NCI-H446 treated with DMSO at 0.1 percent for 48 hours (cell line): ENCODE measurements at places on chromosomes 4 and X.
A peak's percentile ranks its signal among the peaks of the same experiment; 100 is the strongest.

- DNase-seq: no peak
Measured at GRCh38 chrX:44352758-44353157, 9.3 kb upstream of the EFHC2 start.

- DNase-seq: no peak
Measured at GRCh38 chr4:96102541-96103026, 262.7 kb downstream of the PDHA2 start.

- DNase-seq: no peak
Measured at GRCh38 chr4:140808256-140808655, 52.1 kb upstream of the TBC1D9 start.

- peak; percentile 20 for DNase-seq
Measured at GRCh38 chrX:53089224-53089842, 4.6 kb upstream of the KANTR start.

DNA sequence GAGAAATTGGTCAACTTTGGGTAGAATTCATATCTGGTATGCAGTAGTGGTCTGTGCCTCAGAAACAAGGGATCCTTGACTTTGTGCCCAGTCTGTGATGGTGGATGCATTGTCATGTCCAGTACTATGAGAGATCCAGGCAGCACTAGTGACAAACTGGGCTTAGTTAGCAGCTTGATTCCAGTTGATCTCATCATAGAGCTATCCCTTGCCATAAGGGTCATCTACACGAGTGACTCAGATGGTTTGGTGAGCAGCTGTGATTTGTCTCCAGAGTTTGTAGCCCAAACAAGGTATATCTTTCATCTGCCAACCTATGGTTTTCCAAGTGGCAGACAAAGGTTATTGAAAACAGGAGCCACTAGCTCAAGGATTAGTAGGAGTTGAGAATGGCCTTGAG lies 298.8 kb downstream of the GBA3 start:
- DNase-seq: no peak

DNA sequence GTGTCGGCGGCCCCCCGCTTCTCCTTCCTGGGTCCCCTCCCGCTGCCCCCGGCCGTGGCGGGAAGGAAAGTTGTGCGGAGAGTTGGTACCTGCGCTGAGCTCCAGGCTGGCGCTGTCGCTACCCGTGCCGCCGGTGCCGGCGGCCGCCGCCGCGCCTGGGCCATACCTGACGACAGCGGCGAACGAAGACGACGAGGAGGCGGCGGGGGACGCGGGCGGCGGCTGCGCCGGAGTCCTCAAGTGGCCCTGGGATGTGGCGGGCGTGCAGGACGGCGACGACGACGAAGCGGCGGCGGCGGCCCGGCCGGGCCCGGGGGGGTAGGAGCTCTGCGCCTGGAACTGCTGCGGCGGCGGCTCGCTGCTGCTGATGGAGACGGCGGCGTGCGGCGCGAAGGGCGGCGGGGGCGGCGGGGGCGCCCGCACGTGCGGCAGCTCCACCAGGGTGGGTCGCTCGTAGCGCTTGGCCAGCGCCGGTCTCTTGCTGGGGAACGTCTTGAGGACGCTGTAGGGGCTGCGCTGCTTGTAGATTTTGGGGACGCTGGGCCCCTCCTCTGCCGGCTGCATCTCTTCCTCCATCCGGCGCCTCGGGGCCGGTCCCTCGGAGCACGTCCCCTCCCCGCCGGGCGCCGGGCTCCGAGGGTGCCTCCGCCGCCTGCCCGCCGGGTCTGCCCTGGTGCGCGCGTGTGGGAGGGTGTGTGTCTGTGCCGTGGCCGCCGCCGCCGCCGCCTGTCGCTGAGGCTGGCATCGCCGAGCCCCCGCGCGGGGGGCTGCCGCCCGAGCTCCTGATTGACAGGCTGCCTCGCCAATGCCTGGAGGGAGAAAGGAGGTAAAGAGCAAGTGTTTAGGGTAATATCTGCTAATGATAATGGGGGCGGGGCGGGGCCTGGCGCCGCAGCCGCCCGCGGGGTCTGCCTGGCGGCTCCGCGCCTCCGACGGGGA lies 618 bp downstream of the BEND4 start:
- DNase-seq: no peak

- peak; percentile 6 for DNase-seq
Measured at GRCh38 chr4:89434364-89434988, 126.9 kb upstream of the GPRIN3 start.

DNA sequence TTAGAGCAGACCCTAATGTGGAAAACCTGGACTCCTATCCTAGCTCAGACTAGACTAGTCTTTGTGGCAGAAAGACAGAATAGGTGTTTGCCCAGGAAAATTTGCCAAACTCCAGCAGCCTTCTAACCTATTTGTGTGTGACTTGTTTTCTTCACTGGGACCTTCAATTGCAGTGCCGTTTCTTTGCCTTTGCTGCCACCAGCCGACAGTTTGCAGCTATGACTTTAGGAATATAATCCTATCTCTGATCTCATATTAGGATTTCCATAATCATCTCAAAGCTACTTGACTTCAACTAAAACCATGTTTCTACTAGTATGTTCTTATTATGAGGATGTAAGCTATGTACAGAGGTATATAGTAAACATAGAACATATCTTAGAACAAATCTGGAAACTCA lies 60.2 kb upstream of the PGAM4 start:
- DNase-seq: peak; percentile 28

- no peak for DNase-seq
Measured at GRCh38 chrX:140090800-140091124, 125.4 kb upstream of the CXorf66 start.

DNA sequence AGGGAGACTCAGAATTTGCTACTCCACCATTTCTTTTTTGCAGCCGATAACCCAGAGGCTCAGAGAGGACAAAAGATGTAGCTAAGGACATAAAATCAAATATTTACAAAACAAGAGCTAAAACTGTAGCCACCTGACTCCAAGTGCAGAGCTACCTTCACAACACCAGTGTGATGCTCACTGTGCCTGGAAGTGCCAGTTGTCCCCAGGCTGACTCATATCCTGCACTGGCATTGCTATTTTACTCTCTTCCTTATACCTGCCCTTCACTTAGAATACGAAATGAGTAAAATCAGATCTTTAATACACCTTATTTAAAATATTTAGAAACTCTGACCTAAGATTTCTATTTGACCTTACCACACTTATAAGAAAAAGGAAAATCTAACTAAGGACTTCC lies 39.5 kb downstream of the SLC7A11 start:
- no peak for DNase-seq

- no peak for DNase-seq
Measured at GRCh38 chr4:71156616-71157015, 163.2 kb downstream of the DCK start.

GRCh38 chr4:37639551-37640285 lies 46.5 kb downstream of the RELL1 start:
- no peak for DNase-seq

DNA sequence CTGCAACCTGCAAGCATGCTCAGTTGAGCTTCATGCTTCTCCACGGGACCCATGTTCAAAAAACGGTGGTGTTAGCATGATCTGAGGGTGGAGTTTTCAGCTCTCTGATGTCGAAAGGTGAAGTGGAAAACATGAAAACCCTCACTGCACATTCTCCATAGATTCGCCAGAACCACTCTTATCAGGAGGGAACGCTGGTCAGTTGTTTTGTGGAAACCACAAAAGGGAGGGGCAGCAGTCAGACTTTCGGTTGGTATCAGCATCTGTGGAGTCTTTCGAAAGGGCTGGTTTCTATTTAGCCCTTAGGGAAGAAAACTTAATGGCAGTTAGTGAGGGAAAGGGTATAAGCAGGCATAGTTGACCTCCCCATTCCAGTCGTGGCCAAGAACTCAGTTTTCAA lies 12.6 kb downstream of the PPA2 start:
- DNase-seq: no peak

DNA sequence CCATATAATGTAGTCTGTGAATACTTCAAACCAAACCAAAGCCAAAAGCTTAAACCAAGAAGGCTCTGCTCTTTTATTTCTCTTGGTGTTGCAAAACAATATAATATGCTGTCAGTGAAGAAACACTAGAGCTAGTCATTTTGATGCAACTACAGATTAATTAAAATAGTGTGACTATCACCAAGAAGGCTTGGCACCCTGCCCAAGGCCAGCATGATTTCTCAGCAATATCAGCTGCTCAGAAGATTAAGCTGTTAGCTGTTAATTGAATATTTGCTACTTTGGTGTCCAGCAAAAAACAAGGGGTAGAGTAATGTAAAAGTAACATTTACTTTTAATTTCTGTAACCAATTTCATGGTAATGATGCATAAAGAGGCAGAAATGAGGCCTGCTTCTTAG lies 104.9 kb upstream of the PRPS2 start:
- no peak for DNase-seq

DNA sequence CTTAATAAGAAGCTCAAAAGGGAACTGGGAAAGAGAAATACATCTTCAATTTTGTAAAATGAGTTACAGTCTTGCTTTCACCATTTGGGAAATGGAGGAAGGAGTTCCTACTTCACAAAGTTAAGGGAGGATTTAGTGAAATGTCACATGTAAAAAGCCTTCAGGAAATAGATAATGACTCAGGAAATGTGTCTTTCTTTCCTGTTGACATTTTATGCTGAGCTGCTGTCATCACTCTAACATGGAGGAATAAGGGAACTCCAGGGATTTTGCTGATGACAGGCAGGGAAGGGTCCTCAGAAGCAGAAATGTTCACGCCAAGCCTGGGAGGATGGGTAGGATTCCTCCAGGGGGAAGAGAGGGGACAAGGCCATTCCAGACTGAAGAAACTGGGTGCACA lies 251.1 kb downstream of the USP46 start:
- DNase-seq: no peak

DNA sequence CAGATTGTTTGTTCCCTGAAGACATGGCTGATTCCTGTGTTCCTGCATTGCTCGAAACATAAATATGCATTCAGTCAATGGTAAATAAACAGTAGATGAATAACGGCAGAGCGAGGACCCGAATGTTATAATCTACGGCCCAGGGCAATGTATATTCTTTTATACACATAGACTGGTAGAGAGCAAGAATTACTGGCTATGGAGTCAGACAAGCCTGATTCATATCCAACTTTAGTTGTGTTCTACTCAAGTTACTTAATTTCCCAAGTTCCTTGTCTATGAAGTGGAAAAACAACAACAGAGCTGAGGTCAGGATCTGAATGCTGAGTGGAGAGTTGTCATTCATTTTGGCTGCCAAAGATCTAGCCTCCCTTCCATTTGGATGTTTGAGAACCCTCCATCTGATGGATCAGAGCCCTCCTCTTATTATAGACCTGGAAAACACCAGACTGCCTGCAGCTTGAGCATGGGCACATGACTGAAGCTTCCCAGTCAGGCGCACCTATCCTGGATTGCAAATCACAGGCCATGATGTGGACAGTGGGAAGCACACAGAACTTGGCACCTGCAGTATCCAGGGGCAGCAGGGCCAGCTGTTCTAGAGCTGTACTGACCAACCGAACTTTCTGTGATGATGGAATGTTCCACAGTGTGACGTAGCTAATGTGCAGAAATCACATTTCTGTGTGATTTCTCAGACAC lies 80.1 kb downstream of the FAM184B start:
- DNase-seq: no peak

DNA sequence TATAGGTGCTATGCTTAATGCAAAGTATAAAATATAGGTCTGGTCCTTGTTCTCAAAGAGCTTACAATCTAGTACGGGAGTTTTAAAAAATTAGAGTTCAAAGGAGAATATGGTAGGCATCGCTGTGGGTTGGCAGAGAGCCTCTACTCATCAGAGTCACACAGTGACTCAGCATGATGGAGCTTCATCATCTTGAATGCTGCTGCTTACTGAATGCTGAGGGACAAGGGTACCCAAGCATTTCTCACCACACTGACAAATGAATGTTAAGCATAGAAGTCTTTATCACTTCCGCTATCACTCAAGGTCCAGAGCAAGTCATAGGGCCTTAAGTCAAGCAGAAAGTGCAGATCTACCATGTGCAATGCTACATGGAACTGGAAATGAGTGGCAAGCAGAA lies 268.6 kb upstream of the IGFBP7 start:
- no peak for DNase-seq

DNA sequence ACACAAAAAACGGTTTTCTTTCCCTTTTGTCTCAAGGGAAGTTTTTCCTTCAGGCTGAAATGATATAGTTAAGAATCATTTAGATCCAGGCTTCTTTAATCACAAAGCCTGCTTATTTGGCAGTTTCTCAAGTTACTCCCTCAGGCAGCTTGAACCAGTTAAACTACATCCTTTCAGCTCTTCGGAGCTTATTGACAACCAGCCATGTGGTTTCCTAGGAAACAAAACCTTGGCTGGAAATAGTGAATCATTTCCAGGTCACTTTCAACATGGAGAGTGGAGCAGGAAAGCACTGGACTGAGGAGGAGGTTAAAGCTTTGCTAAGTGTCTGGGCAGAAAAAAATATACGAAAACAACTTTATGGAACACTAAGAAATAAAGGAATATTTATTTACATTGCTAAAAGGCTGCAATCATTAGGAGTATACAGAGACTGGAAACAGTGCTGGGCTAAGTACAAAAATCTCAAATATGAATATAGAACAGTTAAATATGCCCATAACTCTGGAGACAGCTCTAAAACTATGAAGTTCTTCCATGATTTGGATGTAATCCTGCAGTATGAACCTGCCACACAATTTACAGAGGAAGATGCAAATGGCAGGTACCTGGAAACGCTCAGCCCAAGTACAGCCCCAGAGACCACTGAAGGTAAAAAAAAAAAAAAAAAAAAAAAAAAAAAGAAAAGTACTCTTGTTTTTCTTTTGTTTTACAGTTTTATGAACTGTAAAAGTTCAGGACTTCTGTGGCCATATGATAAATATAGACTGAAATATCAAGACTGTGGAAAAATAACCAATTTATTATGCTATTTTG lies 23.2 kb upstream of the AASDH start:
- DNase-seq: peak; percentile 91

DNA sequence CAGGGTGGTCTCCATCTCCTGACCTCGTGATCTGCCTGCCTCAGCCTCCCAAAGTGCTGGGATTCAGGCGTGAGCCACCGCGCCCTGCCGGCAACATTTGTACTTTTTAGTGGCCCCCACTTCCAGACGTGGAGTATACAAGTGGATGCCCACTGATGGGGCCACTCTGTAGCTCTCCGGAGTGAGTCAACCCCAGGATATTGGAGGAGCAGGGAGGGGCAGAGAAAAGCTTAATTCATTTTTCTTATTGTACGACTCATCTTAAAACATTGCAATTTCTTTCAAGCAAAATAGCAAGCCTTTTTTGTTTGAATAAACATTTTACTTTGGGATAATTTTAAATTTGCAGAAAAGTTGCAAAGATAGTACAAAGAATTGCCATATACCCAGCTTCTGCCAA lies 34.6 kb downstream of the FAM9C start:
- no peak for DNase-seq

- DNase-seq: no peak
Measured at GRCh38 chr4:150986085-150986484, 29.0 kb downstream of the LRBA start.

- DNase-seq: no peak
Measured at GRCh38 chrX:28379103-28379502, 208.1 kb upstream of the IL1RAPL1 start.

DNA sequence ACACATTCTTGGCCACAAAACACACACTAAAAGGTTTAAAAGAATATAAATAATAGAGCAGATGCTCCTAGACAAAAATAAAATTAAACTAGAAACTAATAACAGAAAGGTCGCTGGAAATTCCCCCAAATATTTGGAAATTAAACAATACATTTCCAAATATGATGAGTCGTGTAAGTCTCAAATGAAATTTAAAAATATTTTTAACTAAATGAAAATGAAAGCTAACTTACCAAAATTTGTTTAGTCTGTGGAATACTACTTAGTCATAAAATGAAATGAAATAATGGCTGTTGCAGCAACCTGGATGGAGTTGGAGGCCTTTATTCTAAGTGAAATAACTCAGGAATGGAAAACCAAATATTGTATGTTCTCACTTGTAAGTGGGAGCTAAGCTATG lies 20.6 kb upstream of the GUCY1A1 start:
- DNase-seq: no peak

- DNase-seq: no peak
Measured at GRCh38 chr4:6909970-6910339, 329 bp downstream of the TBC1D14 start.
